Esophagus squamous epithelium (tissue), 5 donors: ENCODE measurements at places on chromosomes 12 and 14.

GRCh38 chr12:83690465-83690864 lies 1003.8 kb downstream of the TMTC2 start:
- no peak for DNase-seq

- no peak for DNase-seq
Observed at GRCh38 chr12:15648558-15648957, 140.6 kb downstream of the EPS8 start.

DNA sequence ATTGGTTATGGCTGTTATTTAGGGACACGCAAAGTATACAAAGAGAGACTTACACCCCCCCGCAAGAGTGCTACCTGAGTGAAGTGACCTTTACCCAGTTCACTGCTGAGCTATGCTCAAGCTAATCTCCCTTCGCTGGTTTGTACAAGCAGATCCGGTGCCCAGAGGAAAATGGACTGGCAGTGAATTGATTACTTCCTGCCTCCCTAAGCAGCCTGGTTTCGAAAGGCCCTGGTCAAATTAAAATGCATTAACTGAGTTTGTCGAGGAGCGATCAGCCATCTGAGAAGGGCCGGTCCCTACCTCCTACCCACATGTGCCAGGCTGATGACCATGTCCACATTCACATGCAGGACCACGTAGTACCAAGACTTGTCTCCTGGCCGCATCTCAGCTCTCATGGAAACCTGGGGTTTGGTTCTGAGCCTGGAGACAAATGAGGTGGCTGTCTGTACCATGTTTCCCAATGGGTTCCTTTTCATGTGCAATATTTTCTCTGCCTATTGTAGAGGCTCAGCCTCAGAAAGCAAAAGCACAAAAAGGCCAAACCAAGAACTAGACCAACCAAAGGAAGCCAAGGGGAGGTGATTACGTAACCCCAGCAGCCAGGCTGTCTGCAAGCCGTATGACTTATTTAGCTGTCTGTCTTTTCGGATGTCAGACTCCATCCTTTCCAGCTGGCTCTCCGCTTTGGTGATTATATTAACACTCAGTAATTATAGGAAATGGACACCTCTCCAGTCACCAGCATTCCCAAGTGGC lies 284.7 kb upstream of the PWP1 start:
- DNase-seq = no peak

DNA sequence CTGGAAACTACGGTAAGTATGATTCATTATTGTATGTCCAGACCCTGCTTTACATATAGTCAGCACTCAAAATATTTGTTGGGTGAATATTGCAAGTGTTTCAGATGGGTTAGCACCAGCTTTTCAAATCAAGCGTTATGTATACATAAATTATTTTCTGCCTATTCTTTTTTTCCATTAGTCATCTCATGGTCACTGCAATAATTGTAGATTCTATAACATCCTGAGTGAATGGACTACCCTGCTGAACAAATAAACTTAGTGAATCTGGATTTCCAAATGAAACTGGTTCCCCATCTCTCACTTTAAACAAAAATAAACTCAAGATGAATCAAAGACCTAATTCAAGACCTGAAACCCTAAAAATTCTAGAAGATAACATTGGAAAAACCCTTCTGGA lies 152.3 kb downstream of the DIO2 start:
- no peak for DNase-seq

GRCh38 chr14:95355422-95355821 lies 35.7 kb upstream of the CLMN start:
- DNase-seq = no peak

- DNase-seq = no peak
Observed at GRCh38 chr12:716506-716905, 35.9 kb upstream of the WNK1 start.

DNA sequence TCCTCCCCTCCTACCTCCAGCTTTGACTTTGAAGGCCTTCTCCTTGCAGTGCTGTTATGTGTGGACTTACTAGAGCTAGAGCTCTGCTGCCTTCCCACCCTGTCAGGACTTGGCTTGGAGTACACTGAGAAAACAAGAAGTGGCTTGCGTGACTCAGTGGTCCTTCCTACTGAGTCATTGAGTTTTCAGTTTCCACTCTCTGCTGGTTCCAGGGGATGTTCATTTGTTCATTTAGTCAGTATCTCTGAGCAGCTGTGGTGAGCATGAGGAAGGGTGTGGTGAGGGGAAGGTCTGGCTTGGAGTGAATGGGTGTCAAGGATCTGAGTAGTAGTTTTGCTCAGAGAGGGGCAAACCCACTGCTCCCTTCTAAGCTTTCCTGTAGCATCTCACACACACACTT lies 17.2 kb upstream of the ELK3 start:
- no peak for DNase-seq

GRCh38 chr12:32298917-32299316 lies 100.4 kb upstream of the FGD4 start:
- DNase-seq = no peak

GRCh38 chr12:107196681-107197080 lies 103.3 kb upstream of the CRY1 start:
- no peak for DNase-seq

GRCh38 chr12:109948368-109948767 lies 47.8 kb downstream of the GIT2 start:
- DNase-seq = no peak

GRCh38 chr12:46354111-46354801 lies 18.3 kb downstream of the SLC38A2 start:
- DNase-seq = no peak

DNA sequence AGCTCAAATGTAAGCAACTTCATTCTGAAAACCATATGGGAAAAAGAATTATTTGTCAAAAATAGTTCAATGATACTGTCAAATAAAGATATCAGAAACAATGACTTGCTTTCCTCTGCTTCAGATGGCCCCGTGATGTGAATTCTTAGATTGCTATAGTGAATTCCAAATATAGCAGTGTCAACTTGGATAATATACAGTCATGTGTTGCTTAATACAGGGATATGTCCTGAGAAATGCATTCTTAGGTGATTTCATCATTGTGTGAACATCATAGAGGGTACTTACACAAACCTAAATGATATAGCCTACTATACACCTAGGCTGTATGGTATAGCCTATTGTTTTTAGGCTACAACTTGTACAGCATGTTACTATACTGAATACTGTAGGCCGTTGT lies 108.7 kb upstream of the MIS18BP1 start:
- no peak for DNase-seq

DNA sequence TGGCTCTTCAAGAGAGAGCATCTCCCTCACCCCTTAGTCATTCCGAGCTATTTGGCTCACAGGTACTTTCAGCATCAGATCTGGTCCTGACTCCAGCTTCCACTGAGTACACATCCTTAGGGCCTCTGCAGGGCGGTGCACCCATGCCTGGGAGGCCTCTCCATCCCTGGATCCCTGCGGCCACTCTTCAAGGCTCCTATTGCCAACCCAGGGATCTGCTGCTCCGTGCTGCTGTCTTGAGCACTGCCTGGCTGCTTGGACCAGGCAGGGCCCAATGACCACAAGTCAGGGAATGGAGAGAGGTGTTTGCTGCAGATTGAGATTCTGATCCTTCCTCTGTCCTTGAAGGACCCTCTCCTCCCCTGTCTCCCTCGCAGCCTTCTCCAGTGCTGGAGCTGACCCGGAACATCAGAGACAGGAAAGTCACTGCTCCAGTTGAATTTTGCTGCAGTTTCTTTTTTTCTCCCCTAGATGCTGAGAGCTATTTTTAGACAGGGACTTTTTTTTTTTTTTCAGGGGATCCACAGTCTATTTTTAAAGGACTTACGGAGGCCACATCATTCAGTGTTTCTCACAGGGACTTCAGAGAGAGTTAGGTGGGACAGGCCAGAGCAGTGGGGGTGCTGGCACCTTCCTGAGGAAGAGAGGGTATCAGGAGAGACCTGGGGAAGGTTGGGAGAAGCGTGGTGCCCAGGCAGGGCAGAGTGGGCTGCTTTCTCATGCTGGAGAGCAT lies 50.1 kb upstream of the KCNA1 start:
- DNase-seq = no peak

DNA sequence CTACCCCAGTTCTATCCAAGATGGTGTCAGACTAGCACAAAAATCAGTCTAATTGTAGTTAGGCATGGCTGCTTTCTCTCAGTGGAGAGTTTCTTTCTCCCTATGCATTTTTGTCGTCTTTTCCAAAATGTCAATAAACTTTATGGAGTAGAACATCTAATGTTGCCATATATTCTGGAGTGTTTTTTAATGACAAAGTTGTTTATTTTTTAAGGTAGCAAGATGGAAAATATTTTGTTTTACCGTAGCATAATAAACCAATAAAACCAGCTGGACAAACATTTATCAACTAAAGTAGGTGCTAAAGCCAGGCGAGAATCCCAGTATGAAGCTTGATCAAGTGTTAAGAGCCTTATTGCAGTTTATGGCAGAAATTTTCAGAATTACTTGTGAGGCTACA lies 146.3 kb downstream of the TMTC2 start:
- no peak for DNase-seq

- DNase-seq = no peak
Observed at GRCh38 chr14:72512281-72512680, 381.6 kb downstream of the DPF3 start.

DNA sequence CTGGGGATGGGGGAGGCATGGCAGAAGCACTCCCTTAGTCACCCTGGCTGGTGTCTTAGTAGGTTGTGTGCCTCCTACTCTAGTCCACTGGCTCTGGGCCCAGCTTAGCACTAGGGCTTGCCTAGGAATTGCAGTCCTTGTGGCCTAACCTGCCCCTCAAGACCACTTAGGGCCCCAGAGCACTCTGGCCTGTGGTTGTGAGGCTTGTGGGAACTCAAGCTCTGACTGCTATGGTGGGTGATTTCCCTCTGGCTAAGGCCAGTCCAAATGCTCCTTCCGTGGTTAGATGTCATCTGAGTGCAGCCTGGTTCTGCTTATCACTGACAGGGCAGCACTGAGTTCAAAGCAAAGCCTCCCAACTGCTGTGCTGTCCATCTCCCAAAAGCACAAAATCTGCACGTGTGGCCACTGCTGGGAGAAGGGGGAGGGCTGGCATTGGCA lies 20.2 kb downstream of the FGD4 start:
- DNase-seq = no peak

DNA sequence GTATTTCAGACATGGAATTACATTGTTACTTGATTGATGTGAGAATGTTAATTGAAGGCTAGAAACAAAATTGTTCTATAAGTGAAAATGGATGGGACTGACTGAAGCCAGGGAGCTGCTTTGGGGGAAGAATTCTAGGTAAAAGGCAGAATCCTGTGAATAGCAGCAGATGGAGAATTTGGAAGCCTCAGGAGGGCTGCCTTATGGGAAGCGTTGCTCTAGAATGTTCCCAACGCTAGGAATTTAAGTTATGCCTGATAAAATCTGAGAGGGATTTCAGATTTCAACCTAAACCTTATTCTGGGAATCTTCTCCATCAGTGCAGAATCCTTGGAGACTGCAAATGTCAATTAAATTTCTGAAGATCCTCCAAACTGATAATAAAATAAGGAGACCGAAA lies 858.2 kb upstream of the FLRT2 start:
- no peak for DNase-seq

DNA sequence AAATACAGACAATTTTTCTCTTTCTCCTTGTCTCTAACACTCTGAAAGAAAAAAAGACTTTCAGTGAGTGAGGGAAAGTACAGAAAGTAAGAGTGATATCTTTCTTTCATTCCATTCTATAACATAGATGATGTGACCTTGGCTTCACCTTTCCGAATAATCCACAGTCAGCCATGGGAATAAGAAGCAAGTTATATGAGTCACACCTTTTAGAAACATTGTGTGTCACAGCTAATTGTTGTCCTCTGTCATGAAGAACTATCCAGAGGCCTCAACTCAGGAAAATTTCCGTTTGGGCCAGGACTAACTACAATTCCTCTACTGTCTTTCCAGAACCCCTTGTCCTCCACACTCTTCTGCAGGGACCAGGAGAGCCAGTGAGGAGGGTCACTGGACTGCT lies 209.7 kb upstream of the FAR2 start:
- DNase-seq = no peak

DNA sequence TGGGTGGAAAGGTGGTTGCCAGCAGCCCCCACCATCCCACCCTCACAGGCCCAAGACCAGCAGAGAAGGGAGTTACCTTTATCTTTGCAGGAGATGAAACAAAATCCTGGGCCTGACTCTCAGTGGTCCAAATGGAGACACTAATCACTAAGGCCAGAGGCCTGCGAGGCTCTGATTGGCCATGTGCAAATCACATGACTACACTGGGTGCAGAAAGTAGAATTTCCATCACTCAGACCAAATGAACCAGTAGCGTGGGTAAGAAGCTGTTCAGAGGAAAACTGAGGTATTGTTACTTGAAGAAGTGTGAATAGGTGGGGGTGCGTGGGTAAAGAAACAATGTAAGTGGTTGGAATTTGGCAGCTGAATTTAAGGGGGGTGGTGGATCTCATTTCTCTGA lies 20.2 kb upstream of the PPP1CC start:
- no peak for DNase-seq

DNA sequence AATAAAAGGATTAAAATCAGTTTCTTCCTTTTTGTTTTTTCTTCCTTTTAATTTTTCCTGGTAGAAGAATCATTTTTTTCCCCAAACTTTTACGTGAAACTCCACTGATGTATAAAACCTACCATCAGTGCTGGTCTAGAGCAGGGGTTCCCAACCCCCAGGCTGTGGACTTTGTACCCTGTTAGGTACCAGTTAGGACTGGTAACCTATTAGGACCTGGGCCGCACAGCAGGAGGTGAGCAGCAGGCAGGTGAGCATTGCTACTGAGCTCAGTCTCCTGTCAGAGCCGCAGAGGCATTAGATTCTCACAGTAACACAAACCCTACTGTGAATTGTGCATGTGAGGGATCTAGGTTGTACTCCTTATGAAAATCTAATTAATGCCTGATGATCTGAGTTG lies 10.1 kb downstream of the SMCO2 start:
- DNase-seq = no peak

DNA sequence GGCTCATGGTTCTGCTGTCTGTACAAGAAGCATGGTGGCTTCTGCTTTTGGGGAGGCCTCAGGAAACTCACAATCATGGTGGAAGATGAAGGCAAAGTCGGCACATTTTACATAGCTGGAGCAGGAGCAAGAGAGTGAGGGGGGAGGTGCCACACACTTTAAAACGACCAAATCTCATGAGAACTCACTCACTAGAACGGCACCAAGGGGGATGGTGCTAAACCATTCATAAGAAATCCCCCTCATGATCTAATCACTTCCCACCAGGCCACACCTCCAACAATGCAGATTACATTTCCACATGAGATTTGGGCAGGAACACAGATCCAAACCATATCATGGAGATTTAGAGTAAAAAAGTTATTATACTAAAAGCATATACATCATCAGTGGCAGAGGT lies 13.6 kb upstream of the LEMD3 start:
- no peak for DNase-seq

GRCh38 chr12:118044075-118044474 lies 16.9 kb downstream of the WSB2 start:
- no peak for DNase-seq

DNA sequence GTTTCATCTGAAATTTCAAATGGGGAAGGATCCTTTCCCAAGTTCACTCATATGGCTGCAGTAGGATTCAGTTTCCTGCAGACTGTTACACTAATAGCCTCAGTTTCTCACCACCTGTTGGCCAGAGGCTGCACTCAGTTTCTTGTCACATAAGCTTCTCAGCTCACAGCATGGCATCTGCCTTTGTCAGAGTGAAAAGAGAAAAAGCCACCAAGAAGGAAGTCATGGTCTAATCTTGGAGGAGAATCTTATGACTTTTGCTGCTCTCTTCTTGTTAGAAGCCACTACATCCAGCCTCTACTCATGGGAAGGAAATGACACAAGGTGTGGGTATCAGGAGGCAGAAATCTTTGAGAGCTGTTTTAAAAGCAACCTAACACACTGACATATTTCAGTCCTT lies 39.4 kb upstream of the BTG1 start:
- DNase-seq = no peak
